ENCODE measurements at places on chromosomes 5 and 9. TPM values are rescaled to one million over a fixed set of nuclear protein-coding genes. Genes with fewer than 3 reads are reported as not detected.

DNA sequence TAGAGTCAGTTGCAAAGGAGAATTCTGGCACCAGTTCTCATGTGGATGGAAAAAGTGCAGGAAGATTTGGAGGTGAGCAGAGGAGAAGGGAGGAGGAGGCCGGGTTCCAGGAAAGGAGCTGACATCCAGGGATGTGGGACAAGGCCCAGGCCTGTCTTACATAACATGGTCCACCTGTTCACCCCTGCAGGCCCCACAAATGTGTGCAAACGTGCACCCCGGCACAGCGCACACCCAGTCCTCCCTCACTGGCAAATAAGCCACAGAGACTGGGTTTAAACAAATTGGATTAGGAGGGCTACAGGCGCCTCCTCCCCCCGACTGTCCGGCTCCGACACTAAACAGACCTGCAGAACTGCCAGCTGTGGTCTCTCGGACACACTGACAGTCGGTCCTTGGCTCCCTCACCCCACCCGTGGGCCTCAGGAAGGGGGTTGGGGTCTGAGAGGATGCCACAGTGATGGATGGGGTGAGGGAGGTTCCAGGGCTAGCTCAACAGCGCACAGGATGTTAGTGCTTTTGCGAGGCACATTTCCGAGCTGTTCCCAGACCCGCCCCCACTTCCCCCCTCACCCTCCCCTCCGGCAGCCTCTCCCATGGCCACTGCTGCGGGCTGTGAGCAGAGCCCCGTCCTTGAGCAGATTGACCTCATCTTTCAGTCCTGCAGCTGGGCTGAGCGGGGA is 43.4 kb upstream of the IL17B start:
- no peaks in the 10 kb centered on the region for H3K27me3 ChIP-seq
- peak; percentile 78 for DNase-seq
- peaks cover 29% of the 10 kb centered on the region for H3K36me3 ChIP-seq

GRCh38 chr9:35801328-35802128 is 10.1 kb downstream of the NPR2 start:
- H3K36me3 ChIP-seq = peaks cover 33% of the 10 kb centered on the region
- DNase-seq = no peak
- H3K4me1 ChIP-seq = no peaks in the 10 kb centered on the region
- H3K27me3 ChIP-seq = no peaks in the 10 kb centered on the region
- no peak overlapping the region for H3K27ac ChIP-seq

GRCh38 chr5:37755581-37755980 is 84.3 kb downstream of the GDNF start:
- H3K4me1 ChIP-seq = no peaks in the 10 kb centered on the region
- no peak overlapping the region for H3K27ac ChIP-seq
- no peak for DNase-seq
- no peak overlapping the region for H3K4me3 ChIP-seq

DNA sequence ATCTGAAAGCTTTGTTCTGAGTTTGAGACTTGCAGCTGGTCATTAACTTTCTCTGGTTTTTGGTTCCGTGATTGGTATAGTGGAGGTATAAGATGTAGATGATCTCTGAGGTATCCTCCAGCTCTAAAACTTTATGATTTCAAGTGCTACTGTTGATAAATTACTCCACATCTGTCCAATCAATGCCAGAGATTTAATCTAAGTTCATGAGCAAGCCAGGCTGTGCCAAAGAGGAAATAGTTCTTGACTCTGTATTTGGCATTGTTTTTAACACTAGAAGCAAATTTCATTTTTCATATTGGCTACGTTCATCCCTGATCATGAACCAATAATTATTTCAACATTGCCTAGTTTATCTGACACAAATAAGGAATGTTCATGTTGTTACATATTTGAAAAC is 28.5 kb upstream of the CHD1 start:
- no peak overlapping the region for H3K4me3 ChIP-seq
- DNase-seq = no peak
- no peaks in the 10 kb centered on the region for H3K36me3 ChIP-seq
- no peak overlapping the region for H3K27ac ChIP-seq
- no peaks in the 10 kb centered on the region for H3K27me3 ChIP-seq

DNA sequence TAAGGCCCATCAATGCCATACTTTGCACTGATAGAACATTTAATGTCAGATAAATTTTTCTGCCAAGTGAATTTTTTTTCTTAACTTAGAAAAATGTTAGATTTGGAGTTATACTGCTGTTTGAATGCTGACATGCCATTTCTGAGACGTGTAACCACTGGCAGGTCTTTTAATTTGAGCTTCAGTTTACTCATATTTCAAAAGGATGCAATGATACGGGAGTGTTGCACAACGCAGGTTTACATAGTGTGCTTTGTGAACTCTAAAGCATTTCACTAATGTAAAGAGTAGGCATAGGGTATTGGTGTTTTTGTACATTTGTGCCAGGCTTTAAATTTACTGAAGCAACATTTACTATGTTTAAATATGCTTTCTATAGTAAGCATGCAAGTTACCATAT is 4.2 kb downstream of the ZBTB43 start:
- no peaks in the 10 kb centered on the region for H3K4me1 ChIP-seq
- no peak for DNase-seq
- no peak overlapping the region for H3K4me3 ChIP-seq
- no peak overlapping the region for H3K27ac ChIP-seq

- H3K4me3 ChIP-seq = no peak overlapping the region
- no peak for DNase-seq
- H3K27ac ChIP-seq = no peak overlapping the region
- no peaks in the 10 kb centered on the region for H3K36me3 ChIP-seq
- H3K27me3 ChIP-seq = no peaks in the 10 kb centered on the region
Observed at GRCh38 chr9:37926737-37927118, 22.8 kb upstream of the SLC25A51 start.

DNA sequence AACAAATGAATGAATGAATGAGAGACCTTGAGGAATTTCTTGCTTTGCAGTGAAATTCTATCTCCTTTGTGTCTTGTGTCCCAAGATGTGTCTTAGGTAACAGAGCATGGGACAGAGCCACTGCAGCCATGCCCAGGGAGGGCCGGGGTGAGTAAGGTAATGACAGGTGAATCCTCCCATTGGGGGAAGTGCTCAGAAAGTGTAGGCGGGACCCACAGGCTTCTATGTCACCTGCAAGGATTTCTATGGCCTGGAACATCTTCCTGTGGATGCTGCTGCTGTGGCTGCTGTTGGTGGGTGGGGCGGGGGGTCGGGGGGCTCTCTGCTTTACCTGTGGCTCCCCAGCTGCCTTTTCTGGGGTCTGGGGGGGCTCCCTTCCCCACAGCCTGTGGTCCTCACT is 133.6 kb upstream of the IER5L start:
- no peaks in the 10 kb centered on the region for H3K27me3 ChIP-seq
- no peak overlapping the region for H3K27ac ChIP-seq
- no peaks in the 10 kb centered on the region for H3K4me1 ChIP-seq
- no peaks in the 10 kb centered on the region for H3K36me3 ChIP-seq
- peak; percentile 7 for DNase-seq

DNA sequence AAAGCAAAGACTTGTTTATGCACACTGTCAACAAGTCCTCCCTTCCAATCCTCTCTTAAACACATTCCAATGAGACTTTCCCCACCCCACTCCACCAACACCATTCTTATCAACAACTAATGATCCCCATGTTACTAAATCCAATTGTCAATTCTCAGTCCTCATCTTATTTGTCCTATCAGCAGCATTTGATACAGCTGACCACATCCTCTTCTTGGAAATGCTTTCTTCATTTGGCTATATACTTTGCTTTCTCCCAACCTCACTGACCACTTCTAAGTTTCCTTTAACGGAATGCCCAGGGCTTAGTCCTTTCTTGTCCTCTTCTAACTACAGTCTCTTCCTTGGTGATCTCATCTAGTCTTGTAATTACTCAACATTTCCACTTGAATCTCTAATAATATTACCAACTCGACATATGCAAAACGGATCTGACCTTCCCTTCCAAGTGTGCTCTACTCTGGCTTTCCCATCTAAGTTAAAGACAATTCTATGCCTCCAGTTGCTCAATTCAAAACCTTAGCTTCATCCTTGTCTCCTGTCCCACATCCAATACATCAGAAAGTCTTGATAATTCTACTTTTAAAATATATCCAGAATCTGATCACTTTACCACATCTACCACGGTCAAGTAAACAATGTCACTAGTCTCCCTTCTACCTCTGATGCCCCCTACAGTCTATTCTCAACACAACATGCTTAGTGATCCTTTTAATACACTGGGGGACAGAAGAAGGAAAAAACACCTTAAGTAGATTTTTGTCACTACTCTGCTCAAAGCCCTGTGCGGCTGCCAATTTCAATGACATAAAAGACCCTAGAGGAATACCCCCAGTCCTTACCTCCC is 25.5 kb downstream of the AGTPBP1 start:
- no peak overlapping the region for H3K27ac ChIP-seq
- no peaks in the 10 kb centered on the region for H3K36me3 ChIP-seq
- H3K27me3 ChIP-seq = no peaks in the 10 kb centered on the region

DNA sequence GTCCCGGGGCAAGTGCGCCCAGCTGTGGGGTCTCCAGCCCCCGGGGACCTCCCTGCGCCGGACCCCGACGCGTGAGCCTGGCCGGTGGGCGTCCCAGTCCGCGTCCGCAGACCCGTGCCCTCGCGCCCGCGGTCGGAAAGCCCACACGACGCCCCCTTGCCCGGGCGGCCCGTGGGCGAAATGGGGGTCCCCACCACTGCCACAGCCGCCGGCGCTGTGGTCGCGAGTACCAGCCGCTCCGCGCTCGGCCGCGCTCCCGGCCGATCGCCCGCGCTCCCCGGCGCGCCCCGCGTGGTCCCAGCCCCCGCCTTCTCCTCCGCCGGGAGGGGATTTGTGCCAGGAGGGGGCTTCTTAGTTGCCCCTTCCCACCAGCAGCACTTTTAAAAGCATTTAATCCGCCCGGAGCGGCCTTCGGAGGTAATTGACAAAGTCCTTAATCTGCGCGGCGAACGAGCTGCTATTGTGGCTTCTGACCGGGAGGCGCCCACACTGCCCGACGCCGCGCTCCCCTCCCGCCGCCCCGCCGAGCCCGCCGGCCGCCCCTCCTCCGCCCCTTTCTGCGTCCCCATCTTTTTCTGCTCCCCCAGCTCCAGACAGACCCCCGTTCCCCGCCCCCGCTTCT is 469 bp upstream of the FIBCD1 start:
- no peak for DNase-seq
- H3K4me3 ChIP-seq = peak overlapping the region; percentile 35

- no peaks in the 10 kb centered on the region for H3K27me3 ChIP-seq
- no peak for DNase-seq
- no peak overlapping the region for H3K4me3 ChIP-seq
- H3K4me1 ChIP-seq = no peaks in the 10 kb centered on the region
- no peak overlapping the region for H3K27ac ChIP-seq
Observed at GRCh38 chr5:55064523-55064922, 37.9 kb upstream of the GZMA start.

- peak overlapping the region; percentile 76 for H3K27ac ChIP-seq
- no peaks in the 10 kb centered on the region for H3K4me1 ChIP-seq
- H3K36me3 ChIP-seq = no peaks in the 10 kb centered on the region
- no peaks in the 10 kb centered on the region for H3K27me3 ChIP-seq
- no peak overlapping the region for H3K4me3 ChIP-seq
- no peak for DNase-seq
Observed at GRCh38 chr5:128920345-128921215, 44.7 kb upstream of the SLC27A6 start.

- no peak overlapping the region for H3K27ac ChIP-seq
- DNase-seq = no peak
- H3K36me3 ChIP-seq = peaks cover 32% of the 10 kb centered on the region
Observed at GRCh38 chr9:97617939-97618416, 15.2 kb downstream of the TSTD2 start.

DNA sequence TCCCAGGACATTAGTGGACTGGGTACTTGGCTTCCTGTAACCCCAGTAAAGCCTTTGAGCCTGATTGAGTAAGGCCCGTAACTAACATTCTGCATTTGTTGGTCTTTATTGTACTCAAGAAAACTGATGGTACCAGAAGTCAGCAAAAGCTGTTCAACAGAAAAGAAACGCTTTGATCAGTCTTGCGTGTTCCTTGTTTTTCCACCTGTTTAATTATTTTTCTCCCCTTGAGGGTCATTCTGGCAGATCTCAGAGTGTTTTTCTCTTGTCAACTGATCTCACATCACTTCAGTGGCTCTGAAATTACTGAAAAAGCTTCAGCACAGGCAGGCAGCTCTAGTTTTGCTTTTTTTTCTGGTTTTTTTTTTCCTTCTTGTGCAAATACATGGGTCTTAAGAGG is 6.1 kb upstream of the TMEM268 start:
- no peak for DNase-seq
- no peak overlapping the region for H3K27ac ChIP-seq
- H3K4me3 ChIP-seq = no peak overlapping the region
- peaks cover 15% of the 10 kb centered on the region for H3K4me1 ChIP-seq
- H3K36me3 ChIP-seq = peaks cover 5% of the 10 kb centered on the region

- H3K27me3 ChIP-seq = no peaks in the 10 kb centered on the region
- DNase-seq = peak; percentile 93
- H3K27ac ChIP-seq = no peak overlapping the region
- H3K4me3 ChIP-seq = no peak overlapping the region
- no peaks in the 10 kb centered on the region for H3K36me3 ChIP-seq
Observed at GRCh38 chr5:140357726-140358093, 2.3 kb upstream of the SLC4A9 start.

GRCh38 chr5:61658592-61659008 is 326.5 kb downstream of the ZSWIM6 start:
- no peak overlapping the region for H3K27ac ChIP-seq
- peak; percentile 80 for DNase-seq
- no peaks in the 10 kb centered on the region for H3K36me3 ChIP-seq
- H3K4me1 ChIP-seq = peaks cover 9% of the 10 kb centered on the region
- no peaks in the 10 kb centered on the region for H3K27me3 ChIP-seq

- H3K4me1 ChIP-seq = no peaks in the 10 kb centered on the region
- no peaks in the 10 kb centered on the region for H3K27me3 ChIP-seq
Observed at GRCh38 chr9:91187311-91187964, 174.3 kb downstream of the AUH start.

DNA sequence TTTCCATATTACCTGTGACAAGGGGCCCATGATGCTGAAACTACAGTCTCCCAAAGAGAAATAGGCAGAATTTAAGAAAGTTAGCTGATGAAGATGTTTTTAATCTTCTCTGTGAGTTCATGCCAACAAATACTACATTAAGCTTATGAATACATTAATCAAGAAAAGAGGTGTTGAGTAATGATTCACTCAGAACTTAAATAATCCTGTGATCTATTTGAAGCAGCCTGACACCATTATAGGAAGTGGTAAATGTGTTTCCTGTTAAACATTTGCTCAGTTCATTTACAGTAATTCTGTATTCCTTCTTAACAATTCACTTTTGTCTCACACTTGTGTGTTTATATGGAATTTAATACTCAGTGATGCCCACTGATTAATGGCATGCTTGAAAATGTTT is 75.0 kb upstream of the IZUMO3 start:
- no peak overlapping the region for H3K4me3 ChIP-seq
- no peaks in the 10 kb centered on the region for H3K36me3 ChIP-seq
- H3K27me3 ChIP-seq = no peaks in the 10 kb centered on the region
- H3K27ac ChIP-seq = no peak overlapping the region
- DNase-seq = no peak

- H3K27ac ChIP-seq = no peak overlapping the region
- no peaks in the 10 kb centered on the region for H3K27me3 ChIP-seq
- H3K4me1 ChIP-seq = peaks cover 11% of the 10 kb centered on the region
- no peaks in the 10 kb centered on the region for H3K36me3 ChIP-seq
- no peak overlapping the region for H3K4me3 ChIP-seq
Observed at GRCh38 chr9:68685770-68686169, 19.3 kb upstream of the PIP5K1B start.

GRCh38 chr5:139762615-139763170 is 32.9 kb upstream of the PSD2 start:
- DNase-seq = no peak
- no peaks in the 10 kb centered on the region for H3K27me3 ChIP-seq
- H3K36me3 ChIP-seq = no peaks in the 10 kb centered on the region
- no peak overlapping the region for H3K4me3 ChIP-seq

The ARPC5L gene
- 21.7 TPM for total RNA-seq

The DDX4 gene
- not detected for total RNA-seq

The SFXN1 gene
- 23.3 TPM for total RNA-seq

The SPATA31A5 gene
- total RNA-seq = not detected

The ACTBL2 gene
- total RNA-seq = 0.12 TPM

The MTAP gene
- total RNA-seq = 10.3 TPM

The BAAT gene
- not detected for total RNA-seq

The SLC25A2 gene
- total RNA-seq = not detected
